ENCODE measurements at places on chromosomes 3 and 15.

DNA sequence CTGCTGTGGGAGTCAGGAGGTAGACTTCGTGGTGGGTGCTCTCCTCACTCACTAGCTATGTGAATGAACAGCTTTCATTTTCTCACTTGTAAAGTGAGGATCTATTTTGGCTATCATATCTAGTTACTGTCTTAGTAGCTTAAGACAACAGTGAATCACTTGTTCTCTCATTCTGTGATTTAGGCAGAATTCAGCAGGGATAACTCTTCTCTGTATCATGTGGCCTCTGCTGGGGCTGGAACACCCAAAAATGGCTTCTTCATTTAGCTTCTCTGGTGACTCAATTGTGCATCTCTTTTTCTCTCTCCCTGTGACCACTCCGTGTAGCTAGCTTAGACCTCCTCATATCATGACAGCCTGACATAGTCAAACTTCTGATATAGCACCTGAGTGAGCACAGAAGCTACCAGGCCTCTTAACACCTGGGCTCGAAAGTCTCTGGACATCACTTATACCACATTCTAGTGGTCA, 68.4 kb downstream of the BFSP2 start:
- no peak for DNase-seq

DNA sequence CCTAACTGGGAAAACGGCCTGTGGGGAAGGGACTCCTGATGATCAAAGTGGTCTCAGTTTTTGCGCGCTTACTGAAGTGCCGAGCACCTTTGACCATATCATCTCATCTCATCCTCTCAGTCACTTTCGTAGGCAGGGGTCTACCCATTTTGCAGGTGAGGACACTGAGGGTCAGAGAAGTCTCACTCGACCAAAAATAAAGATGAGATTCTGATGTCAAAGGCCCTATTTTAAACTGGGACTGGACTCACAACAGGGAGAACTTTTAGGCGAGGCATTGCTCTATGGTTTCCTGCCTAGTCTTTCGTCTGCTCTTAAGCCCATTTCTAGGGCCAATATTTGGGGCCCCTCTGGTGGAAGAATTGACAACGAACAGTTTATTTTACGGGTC, 830 bp downstream of the SLC6A11 start:
- no peak for DNase-seq

DNA sequence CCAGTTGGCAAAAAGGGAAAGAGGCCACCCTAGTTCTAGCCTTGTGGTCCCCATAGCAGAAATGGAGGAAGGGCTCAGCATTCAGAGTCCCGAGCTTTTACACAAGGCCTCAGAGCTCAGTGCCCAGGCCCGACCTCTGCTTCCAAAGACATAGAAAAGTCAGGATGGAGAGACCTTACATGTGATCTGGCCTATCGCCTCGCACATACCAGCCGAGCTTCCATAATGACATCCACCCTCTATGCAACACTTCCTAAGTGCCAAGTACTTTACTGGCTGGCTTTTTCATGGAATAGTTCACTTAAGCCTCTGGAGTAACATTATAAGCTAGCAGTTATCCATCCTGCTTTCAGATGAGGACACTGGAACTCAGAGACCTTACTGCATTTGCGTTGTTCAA, 275.9 kb downstream of the FAM43A start:
- DNase-seq, result no peak

DNA sequence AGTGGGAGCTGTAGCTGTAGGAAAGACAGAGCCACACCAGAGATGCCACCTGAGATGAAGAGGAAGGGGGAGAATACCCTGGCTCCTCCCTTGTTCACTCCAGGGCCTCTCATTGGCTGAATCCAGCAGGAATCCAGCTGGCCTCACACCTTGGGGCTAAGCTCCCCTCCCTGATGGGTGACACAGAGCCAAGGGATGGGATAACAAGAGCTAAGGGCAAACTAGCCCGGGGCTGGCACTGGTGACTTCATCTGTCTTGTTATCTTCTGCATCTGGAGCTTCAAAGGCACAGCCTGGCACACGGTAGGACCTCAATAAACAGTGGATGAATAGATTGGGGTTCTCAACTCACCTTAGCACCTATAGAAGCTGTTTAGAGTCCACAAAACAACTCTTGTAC, 13.8 kb upstream of the GATA2 start:
- DNase-seq, result no peak

DNA sequence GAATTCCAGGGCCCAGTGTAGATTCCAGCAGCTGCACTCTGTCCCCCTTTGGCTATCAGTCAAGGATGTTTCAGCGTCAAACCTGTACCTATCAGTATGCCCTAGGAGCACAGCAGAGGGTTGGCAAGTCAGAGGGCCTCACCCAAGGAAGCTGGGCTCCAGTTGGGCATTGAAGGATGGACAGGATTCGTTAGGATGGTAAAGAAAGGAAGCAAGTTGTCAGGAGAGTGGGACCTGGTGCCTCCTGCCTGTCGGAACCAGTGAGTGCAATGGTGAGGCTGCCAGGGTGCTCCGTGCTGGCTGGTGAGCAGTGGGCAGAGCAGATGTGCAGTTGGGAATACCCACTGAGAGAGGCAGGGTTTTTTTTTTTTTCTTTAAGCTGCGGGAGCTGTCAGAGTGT, 157.2 kb downstream of the CHDH start:
- no peak for DNase-seq

DNA sequence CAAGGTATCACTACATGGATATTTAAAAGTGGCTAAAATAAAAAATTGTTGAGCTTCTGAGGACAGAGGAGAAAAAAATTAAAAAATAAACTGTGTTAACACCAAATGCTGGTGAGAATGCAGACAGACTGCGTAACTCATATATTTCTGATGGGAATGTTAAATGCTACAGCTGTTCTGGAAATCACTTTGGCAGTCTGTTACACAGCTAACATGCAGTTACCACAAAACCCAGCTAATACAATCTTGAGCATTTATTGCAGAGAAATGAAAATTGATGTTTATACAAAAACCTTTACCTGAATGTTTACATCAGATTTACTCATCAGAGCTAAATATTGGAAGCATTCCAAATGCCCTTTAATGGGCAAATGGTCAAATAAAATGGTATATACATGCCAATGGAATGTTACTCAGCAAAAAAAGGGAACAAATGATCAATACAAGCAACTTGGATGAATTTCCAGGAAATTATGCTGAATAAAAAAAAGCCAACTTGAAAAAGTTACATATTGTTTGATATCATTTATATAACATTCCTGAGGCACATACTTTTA, 24.6 kb downstream of the MNS1 start:
- no peak for DNase-seq

DNA sequence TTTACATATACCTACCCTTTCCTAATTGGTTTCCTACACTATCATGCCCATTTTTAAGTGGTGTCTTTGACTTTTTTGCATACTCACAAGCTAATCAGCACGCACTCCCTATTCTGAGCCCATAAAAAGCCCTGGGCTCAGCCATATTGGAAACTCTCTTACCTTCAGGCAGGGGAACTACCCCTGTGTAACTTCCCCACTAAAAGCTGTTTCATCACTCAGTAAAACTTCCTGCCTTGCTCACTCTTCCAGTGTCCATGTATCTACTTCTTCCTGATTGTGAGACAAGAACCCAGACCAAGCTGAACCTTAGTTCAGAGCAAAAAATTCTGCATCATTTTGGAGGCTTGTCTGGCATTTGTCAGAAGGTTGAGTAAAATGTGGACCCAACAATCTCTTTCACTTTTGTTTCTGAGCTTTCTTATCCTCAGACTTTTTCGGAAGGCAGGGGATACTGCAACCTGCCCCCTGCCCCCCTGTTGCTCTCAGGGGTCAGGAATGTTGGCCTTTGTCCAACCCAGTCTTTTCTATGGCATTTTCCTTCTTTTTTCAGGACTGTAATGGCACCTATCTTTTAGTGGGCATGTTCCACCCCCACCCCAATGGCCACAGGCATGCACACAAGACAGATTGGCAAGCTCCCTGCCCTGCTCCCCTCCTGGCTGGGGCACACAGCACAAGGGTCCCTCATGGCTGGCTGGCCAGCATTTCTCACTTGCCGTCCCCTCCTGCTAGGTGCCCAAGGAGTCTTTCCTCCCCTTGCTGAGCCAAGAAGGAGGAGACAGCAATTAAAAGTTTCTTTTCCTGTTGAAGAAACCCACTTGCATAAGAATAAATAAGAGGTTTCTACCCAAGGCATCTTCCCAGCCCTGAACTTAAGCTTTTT, 26.3 kb upstream of the TMEM45A start:
- DNase-seq, result no peak

GRCh38 chr3:131702146-131702545, 199.4 kb upstream of the MRPL3 start:
- no peak for DNase-seq

- no peak for DNase-seq
Measured at GRCh38 chr3:172074586-172074985, 35.2 kb downstream of the FNDC3B start.

DNA sequence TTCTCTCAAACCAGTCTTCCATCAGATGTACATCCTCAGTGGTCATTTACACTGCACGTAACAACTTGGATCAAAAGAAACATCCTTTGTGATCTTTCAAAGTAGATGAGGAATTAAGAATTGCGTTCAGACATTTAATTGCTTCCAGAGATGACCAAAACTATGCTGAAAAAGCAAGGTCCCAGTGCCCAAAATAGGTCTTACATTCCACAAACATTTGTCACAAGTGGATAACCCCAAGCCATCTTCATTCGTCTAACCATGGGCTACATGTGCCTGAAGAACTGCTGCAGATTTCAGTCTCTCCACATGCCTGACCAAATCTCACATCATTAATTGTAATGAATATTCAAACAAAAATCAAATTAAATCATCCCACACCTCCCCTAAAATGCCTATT, 273.6 kb downstream of the SHOX2 start:
- no peak for DNase-seq

DNA sequence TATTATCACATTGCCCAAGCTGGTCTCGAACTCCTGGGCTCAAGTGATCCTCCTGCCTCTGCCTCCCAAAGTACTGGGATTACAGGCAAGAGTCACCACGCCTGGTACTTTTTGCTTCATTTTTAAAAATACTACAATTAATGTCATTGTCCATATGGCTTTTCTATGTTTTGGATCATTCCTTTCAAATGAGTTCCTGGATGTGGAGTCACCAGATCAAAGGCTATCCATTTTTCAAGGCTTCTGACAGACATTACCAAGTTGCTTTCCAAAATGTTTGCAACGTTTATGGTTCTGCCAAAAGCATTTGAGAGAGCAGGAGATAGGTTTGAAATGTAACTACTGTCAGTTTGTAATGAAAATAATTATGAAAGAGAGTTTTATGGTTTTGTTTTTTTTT, 34.2 kb upstream of the BCL2L10 start:
- DNase-seq, result no peak
